Amygdala (tissue), 56 donors: ENCODE measurements at places on chromosomes 2 and 18.

- no peak for DNase-seq
Measured at GRCh38 chr2:148515120-148515519, 129.4 kb upstream of the EPC2 start.

DNA sequence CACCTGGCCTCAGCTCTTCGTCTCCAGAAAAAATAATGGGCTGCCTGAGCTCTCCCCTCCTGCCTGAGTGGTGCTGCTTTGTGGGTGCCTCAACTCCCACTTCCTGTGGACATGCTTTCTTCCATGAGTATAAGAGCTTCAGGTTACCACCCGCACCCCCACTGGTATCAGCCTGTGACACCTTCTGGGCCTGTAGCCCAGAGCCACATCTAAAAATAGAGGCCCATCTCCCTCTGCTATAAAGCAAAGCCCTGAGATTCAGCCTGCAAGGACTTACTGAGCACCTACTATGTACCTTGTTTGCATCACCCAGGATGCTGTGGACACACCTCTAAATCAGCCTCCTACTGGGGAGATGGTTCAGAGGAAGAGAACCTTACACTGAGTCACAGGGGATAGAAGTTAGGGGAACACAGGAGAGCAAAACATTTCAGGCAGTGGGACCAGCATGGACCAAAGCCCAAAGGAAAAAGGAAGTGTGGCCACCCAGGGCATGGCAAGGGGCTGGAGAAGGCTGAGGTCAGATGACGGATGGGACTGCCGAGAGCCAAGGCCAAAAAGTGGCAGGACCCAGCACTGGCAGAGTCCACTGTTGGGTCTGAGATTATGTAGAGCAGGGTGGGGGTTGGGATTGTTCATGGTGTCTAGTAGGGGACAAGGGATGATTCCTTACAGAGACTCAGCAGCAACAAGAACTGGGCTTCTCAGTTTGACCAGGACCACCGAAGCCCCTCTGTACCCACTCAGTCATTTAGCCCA is 123.7 kb upstream of the PPP1CB start:
- no peak for DNase-seq

- no peak for DNase-seq
Measured at GRCh38 chr18:60147323-60147722, 225.3 kb downstream of the MC4R start.

DNA sequence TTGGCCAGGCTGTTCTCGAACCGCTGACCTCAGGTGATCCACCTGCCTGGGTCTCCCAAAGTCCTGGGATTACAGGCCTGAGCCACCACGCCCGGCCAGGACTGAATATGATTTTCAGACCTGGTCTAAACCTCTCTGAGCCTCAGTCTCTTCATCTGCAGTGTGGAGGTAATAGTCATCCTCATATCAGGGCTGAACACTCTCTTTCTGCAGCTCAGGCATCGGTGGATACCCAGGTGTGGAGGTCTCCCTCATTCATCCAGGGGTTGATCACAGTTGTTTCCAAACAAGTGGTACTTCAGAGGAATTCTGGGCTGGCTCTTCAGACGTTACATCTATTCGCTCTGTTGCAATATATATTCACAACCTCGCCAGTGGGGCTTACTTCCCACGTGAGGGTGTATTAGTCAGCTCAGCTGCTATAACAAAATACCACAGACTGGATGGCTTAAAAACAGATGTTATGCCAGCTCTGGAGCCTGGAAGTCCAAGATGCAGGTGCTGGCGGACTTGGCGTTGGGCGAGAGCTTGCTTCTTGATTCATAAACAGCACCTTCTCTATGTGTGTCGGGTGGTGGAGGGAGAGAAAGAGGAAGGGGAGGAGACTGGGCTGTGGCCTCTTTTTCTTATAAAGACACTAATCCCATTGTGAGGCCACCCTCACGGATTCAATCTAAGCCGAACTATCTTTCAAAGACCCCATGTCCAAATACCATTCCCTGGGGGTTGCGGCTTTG is 2.9 kb upstream of the MBP start:
- DNase-seq: no peak

GRCh38 chr2:208285853-208286252 is 19.8 kb downstream of the PIKFYVE start:
- DNase-seq: no peak

DNA sequence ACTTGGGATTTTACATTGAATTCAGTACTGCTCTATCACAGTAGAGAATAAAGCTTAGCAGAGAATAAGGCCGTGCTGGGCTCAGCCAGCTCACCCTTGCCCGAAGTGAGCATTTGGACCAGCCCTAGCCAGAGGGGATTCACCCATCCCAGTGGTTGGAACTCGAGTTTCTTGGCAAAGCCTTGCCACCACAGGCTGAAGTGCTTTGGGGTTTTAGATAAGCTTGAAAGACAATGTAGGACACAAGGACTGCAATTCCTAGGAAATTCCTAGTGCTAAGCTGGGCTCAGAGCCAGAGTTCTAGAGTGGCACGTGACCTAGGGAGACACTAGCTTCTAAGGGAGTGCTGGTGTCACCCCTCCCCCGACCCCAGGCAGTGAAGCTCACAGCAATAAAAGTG is 28.0 kb downstream of the SERPINB11 start:
- no peak for DNase-seq

GRCh38 chr2:133389569-133389968 is 178.7 kb downstream of the NCKAP5 start:
- DNase-seq: no peak

DNA sequence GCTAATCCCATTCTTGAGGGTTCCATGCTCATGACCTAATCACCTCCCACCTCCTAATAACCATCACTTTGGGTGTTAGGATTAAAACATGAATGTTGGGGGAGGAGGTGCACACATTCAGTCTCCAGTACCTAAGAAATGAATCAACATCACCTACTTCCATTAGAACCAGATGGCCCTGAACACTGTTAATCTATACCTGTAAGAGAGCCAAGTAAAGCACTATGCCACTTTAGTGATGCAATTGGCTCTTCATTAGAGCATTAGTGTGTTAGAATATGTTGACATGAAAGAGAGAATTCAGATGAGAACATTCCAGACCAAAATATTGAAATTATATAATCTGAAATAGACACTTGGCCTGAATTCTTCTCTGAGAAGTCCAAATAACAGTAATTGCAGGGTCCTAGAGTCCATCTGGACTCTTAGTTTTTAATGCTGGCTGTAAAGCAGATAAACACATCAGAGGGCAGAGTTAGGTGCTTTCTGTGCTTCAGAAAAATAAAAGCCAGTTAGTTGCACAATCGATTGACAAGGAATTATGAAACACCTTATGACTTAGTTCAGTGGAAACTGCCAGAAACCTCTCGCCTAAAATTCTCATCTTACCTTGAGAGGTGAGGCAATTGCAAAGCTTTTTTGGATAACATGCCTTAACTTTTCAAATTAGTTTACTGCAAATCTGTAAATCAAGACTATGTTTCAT is 923.7 kb downstream of the SLC4A3 start:
- DNase-seq: no peak

GRCh38 chr18:36942264-36942663 is 113.3 kb downstream of the KIAA1328 start:
- DNase-seq: no peak

DNA sequence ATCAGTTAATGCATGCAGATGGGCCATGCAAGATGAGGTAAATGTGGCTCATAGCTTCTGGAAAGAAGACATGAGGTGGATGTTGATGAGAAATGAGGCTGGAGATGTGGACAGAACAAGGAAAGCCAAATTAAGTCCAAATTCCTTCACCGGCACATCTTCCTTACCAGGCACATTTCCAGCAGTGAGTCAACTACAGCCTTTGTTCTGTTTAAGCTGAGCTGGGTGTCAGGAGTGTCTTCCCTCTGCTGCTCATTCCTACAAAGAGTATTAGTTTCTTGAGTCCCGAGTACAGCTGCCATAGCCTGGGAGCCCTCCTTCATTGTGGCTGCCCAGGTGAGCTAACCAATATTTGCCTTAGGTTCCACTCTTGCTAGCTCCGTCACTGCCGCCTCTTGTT is 945.0 kb downstream of the SLC4A3 start:
- DNase-seq: no peak

- no peak for DNase-seq
Measured at GRCh38 chr2:35495182-35495581, 860.4 kb upstream of the CRIM1 start.

GRCh38 chr18:36394486-36394885 is 97.0 kb downstream of the FHOD3 start:
- no peak for DNase-seq

DNA sequence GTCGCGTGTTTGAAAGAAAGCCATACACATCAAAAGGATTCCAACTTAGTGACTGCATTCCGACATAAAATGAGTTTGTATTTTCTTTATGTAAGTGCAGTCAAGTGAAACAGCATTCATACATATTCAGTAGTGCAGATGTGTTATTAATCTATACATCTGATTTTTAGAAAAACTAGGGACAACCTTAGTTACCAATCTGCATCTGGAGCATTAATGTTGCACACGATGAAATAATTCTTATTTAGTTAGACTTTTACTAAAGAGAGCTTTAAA is 1.9 kb downstream of the GORASP2 start:
- DNase-seq: no peak

- no peak for DNase-seq
Measured at GRCh38 chr2:48717846-48718245, 37.7 kb downstream of the LHCGR start.

DNA sequence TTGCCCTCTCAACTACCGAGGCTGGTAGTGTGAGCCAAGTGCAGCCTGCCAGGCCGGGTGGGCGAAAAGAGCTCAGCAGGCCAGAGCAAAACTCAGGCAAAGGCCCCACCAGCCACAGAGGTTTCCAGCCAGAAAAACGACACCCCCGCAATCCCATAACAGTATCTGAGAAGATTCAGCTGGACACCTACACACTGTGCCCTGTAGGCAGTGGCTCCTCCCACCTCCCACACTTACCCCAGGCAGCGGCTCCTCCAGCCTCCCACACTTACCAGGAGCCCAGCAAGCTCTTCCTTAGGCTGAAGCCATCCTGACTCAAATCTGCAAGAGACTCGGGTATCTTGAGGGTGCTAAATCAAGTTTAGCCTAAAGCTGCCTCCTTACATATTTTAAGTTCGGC is 15.6 kb upstream of the TMEM18 start:
- no peak for DNase-seq

DNA sequence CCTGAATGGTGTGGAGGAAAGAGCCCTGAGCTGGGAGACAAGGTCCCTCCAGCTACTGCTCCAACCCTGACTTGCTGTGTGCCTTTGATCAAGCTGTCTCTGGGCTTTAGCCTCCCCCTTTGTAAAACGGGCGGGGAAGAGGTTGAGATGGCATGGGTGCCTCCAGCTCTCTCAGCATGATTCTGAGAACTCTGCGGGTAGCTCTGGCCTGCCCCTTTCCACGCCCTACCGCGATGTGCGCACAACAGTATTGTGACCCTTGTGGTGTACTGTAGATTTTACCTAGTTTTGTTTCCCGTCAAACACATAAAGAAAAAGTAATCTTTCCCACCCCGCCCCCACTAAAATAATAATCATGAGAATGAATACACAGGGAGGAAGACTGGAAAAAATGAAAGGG is 5.3 kb downstream of the CD8A start:
- no peak for DNase-seq

DNA sequence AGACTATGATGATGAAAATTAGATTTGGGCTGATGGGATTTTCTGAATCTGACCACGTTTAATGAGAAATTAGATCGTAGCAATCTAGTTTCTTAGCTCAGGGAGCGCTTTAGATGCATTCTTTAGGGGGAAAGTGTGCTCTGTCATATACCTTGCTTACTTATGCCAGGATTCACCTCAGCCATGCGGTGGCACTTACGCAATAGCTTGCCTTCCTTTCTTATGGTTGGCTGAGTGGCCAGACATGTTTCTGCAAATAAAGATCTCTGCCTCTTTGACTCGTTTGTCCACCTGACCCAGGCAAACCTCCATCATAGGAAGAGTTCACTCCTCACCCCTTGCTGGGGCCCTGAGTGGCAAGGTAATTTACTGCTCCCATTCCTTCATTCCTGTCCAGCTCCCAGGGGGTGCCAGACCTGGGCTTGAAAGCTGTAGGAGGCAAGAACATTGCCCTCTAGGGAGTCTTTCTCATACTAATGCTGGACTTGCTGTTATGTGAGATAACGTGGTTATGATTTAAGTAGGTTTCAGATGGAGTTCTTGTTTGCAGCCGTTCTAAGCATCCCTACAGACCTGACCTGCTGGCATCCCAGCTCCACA is 57.1 kb downstream of the FBLN7 start:
- DNase-seq: no peak

DNA sequence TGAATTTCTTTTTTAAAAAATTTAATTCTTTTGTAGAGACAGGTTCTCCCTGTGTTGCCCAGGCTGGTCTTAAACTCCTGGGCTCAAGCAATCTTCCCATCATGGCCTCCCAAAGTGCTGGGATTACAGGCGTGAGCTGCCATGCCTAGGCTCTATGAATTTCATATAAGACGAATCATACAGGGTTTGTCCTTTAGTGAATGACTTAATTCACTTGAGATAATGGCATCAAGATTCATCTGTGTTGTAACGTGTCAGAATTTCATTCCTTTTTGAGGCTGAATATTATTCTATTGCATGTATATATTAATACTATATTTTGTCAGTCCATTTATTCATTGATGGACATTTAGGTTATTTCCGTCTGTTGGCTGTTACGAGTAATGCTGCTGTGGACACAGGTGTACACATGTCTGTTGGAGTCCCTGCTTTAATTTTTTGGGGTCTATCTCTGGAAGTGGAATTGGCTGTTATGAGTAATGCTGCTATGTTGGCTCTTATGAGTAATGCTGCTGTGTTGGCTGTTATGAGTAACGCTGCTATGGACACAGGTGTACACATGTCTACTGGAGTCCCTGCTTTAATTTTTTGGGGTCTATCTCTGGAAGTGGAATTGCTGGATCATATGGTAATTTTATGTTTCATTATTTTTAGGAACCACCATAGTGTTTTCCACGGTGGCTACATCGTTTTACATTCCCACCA is 210.6 kb downstream of the CAMKMT start:
- DNase-seq: no peak

GRCh38 chr2:1641523-1641922 is 102.8 kb downstream of the PXDN start:
- DNase-seq: no peak

GRCh38 chr18:49168281-49168985 is 217.7 kb upstream of the SMAD7 start:
- no peak for DNase-seq

DNA sequence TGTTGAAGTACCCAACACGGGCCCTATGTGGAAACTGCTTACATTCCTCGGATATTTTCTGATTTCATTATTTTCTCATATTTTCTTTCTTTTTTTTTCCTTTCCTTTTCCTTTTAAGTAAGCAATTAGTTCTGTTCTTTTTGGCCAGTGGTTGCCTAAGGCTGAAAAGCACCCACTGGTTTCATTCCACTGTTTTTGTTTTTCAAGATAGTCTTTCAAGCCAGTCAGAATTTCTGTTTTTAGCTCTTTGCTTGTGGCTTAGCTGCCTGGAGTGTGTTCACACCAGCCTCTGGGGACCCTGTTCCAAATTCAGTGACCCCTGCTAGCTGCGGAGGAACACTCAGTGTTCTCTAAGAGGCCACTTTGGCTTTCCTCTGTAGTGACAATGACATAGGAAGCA is 73.6 kb downstream of the NRP2 start:
- DNase-seq: no peak
